ENCODE measurements at places on chromosomes 3 and 15.

GRCh38 chr3:160828880-160829279, 72.8 kb downstream of the PPM1L start:
- no peak for DNase-seq

DNA sequence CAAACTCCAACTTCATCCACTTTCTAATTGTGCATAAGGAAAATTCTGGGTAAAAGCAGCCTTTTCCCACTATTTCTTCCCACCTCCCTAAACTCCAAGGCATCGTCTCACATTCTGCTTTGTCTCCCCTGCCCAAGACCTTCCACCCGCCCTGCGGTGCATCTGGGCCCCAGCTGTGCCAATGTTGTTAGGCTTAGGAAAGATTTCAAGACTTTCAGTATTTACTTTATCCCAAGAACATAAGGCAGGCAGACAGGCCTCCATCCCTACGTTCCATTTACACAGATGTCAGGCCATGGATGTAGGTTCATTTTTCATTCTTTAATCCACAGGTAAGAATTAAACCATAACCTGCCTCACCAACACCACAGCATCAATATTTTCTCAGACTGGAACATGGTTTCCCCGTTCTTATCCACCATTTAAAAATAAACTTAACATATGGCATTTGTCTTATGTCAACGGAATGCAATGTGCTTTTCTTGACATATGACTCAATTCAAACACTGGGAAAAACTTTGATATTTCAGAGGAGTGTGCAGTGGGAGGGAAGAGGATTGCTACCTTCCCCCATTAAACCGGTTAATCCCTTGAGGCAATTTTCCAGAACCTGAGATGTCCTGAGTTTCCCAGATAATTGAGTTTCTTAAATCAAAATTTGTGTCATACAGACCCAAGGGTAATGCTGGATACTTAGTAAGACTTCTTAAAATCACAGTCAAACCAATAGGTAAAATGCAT, 238.0 kb upstream of the LRIG1 start:
- DNase-seq = no peak

GRCh38 chr3:66390013-66390412, 110.8 kb downstream of the LRIG1 start:
- DNase-seq = no peak

DNA sequence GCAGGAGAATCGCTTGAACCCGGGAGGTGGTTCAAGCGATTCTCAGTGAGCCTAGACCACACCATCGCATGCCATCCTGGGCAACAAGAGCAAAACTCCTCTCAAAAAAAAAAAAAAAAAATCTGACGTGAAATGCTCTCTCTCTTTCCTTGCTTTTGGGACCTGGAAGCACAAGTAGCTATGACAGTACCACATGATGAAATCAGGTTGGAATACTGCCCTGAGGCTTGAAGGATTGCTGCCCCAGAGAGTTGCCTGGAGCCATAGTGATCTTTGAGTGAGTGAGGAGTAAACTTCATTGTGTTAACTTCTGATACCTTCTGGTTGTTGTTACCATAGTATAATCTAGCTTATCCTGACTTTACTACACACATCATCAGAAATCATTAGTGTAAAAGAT, 23.3 kb downstream of the AKAP13 start:
- no peak for DNase-seq

DNA sequence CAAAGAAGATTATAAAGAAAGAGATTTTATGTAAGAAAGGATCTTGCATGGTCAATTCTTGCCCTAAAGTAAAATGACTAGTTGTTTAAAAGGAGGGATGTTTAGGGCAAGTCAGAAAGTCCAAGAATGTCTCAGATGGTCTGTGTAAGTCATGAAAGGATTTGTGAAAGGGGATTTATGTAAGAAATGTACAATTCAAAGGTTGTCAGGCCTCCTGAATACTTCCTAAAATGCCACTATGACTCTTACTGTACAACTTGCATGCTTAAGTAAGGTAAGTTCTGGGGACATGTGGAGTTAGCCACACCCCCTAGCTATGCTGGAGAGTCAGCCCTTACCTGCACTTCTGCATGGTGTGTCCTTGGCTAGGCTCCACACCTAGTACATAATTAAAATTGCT, 328.9 kb upstream of the TGFBR2 start:
- DNase-seq = no peak

DNA sequence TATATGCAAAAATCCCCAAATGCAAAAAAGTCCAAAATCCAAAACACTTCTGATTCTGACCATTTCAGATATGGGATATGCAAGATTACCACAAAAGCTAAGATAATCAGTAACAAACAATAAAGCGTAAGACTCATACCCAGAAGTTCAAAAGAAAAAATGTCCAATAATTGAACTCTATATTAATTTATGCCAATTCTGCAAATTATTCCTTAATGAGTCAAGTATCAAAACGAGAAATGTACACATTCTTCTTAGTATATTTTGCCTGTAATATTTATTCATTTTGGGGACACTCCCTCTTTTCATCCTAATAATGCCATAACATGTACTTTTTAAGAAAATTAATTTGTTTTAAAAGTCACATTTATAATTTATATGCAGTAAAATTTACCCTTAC, 37.1 kb downstream of the DENND6A start:
- no peak for DNase-seq

DNA sequence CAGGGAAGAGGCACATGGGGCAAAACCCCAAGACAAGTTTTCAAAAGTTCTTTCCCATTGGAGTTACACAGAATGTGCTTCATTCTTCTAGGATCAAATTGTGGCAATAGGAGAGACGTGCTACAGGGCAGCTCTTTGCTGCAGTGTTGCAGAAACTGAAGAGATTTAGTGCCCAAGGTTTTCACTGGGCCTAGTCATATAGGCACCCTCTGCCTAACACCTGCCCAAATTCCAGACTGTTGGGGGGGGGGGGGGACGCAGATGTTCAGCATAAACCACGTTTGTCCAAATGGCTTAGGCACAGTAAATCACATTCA, 346.8 kb upstream of the ZNF717 start:
- DNase-seq = no peak

GRCh38 chr15:68353421-68354135, 76.0 kb downstream of the FEM1B start:
- DNase-seq = no peak

DNA sequence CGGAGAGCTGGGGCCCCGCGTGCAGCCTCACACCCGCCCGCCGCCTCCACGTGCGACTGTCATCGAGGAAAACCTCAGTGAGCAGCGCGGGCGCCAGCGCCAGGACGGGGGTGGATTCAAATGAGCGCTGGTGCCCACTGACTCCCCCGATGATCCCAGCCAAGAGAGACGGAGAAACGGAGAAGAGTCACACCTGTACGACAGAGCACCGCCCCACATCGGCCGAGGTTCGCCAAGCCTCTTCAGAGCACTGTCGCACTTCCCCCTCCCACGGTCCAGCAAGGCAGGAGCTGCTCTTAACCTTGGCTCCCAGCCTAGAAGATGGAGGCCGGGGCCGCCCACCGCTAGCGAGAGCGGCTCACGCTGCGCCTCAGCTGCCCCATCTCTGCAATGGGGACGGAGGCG, 130.9 kb upstream of the IQSEC1 start:
- no peak for DNase-seq

DNA sequence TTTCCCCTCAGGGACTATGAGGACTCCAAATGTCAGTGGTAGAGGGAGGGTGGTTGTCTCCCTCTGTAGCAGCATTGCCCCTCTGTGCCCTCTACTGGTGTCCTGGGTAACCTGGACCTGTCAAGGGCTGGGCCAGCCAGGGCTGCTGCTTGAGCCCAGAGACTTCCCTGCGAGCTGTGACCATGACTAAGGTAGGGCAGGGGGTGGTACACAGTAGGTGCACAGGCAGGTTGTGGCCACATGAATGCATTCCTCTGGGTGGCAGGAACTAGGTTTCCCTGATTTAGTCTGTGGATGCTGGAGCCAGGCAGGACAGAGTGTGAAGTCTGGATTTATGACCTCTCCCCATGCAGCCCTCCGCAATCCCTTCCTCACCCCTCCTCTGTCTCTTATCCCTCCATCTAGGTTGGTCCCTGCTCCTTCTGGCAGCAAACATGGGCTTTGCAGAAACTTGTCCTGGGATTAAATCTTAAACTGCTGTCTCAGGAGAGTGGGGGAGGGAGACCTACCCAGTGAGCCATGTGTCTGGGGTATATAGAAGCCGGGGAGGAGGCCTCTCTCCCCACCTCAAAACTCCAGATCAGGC, 8.7 kb upstream of the SEMA3F start:
- DNase-seq = peak; percentile 26

- DNase-seq = no peak
These were observed 136.5 kb downstream of the ALCAM start for GRCh38 chr3:105503191-105503593.

- no peak for DNase-seq
These were observed 43.3 kb downstream of the MUC4 start for GRCh38 chr3:195768414-195768813.

- DNase-seq = no peak
These were observed 98.1 kb upstream of the CLSTN2 start for GRCh38 chr3:139836698-139837464.

GRCh38 chr3:71710906-71711494, 14.2 kb downstream of the EIF4E3 start:
- no peak for DNase-seq

- no peak for DNase-seq
These were observed 64.6 kb upstream of the ATP2C1 start for GRCh38 chr3:130828948-130829947.

- DNase-seq = no peak
These were observed 19.3 kb upstream of the NTRK3 start for GRCh38 chr15:88275804-88276203.
